ENCODE measurements at places on chromosomes 16 and 17. TPM values are rescaled to one million over a fixed set of nuclear protein-coding genes. Genes with fewer than 3 reads are reported as not detected.

KCNH6 gene
- not detected for total RNA-seq

UBTF gene
- total RNA-seq: 48.3 TPM

CCL16 gene
- total RNA-seq: 1.1 TPM

- no peak for DNase-seq
These were observed 53.3 kb downstream of the HIC1 start for GRCh38 chr17:2108170-2108569.

DNA sequence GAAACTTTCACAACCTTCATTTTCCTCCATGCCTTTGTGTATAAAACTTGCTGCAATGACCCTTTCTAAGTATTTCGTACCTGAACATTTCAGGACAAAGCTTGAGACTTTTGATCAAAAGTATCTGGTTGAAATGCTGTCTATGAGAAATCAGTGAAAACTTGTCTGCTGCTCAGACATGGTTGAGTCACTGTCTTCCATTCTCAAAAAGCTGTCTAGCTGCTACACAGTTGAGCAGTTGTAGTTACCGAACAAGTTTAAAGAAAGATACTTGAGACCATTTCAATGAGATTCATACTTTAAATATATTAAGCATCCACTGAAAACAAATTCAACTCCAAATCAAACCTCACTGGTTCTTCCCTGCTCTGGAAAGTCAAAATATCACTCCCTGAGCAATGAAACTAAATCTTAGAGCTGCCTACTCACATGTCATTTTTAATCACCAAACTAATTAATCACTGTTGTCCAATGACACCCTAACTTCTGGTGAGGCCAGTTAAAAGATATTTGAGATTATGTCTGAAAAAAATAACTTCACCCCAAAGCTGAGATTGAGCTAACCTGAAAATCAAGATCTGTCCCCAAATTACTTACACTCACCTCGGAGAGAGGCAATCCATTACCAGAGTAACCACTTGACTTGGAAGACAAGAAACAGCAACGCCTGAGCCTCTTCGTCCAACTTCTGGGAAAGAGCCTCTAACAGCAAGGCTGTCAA lies 488 bp downstream of the TMEM100 start:
- DNase-seq: no peak

GRCh38 chr16:85433477-85433876 lies 179.6 kb upstream of the GSE1 start:
- DNase-seq: no peak

- DNase-seq: no peak
These were observed 789.9 kb upstream of the KIF2B start for GRCh38 chr17:53032861-53033271.

DNA sequence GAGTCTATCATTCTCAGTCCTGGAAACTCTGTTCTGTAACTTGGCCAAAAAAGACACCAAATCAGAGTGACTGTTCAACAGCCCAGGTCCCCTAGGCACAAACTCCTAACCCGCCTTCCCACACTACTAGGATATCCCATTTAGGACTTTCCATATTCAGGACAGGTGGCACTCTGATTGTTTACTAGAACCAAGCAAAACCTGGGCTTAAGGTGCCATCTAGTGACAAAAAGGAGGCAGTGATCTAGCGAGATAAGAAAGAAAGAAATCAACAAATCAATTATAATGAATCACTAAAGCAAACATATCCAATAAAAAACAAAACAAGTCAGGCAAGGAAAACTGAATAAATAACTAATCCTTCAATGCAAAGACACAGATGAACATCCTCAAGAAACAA lies 203.9 kb downstream of the CEP112 start:
- no peak for DNase-seq

DNA sequence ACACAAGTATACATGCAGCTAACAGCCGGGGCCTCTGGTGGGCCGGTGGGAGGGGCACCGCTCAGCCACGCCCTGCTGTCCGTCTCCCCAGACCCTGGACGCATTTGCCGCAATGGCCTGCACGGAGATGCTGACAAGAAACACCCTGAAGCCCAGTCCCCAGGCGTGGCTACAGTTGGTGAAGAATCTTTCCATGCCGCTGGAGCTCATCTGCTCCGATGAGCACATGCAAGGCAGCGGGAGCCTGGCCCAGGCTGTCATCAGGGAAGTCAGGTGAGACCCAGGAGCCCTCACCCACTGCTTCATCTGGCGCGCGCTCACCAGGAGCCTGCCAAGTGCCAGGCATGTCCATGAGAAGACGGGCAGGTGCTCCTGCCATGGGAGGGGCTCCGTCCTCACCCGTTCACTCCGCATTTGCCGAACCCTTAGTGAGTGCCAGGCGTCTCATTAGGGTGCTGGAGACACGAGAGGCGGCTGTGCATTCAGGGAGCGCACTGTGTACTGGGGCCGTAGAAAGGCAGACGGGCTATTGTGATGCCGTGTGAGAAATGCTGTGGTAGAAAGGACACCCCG lies 51.4 kb upstream of the ENDOV start:
- peak; percentile 65 for DNase-seq

GRCh38 chr17:44983563-44983962 lies 15.5 kb upstream of the C1QL1 start:
- DNase-seq: no peak

- no peak for DNase-seq
These were observed 9.2 kb upstream of the SBK1 start for GRCh38 chr16:28283173-28283572.

DNA sequence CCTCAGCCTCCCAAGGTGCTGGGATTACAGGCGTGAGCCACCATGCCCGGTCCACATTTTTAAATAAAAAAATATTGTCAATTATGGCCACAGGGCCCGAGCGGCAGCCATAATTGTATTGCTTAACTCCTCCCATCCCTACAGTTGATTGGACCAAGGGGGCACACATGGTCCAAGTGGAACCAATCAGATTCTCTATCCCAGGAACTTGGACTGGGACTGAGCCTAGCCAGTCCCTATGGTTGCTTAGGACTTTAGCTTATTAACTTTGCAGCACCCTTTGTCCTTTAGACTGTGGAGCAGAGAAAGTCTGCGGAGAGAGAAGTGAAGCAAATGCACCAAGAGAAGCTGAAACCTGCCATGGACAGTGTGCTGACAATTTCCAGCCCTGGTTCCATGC lies 5.5 kb upstream of the RDM1 start:
- DNase-seq: no peak

- no peak for DNase-seq
These were observed 6.4 kb downstream of the NGFR start for GRCh38 chr17:49501496-49501895.

- DNase-seq: peak; percentile 74
These were observed 17.1 kb upstream of the NAGLU start for GRCh38 chr17:42518755-42519545.

DNA sequence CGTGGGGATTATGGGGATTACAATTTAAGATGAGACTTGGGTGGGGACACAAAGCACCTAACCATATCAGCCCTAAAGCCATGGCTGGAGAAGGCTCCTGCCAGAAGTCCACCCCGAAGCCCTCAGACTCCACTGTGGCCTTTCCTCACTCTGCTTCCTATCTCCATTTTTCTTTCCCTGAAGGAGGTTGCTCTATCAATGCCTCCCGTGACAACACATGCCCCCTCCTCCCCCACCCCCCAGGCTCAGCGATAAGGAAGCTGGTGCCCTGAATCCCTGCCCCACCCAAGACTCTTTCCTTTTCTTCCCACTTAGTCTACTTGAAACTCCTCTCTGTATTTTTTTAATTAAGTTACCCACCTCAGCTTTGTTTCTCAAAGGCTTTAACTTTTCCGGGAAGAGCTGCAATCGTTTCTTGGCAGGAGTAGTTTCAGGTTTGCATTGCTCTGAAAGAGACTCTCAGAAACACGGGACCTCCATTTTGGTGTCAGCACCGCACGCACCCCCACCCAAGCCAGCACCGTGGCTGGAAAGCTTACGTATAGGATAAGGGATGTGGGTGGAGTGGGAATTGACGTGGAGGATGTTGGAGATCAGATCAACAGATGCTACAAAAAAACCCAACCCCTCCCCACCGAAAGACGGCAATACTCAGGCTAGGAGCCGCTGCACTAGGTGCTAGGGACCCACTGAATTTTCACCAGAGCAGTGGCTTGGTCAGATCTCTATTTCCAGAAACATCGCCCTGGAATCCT lies 15.2 kb upstream of the CA4 start:
- peak; percentile 50 for DNase-seq

DNA sequence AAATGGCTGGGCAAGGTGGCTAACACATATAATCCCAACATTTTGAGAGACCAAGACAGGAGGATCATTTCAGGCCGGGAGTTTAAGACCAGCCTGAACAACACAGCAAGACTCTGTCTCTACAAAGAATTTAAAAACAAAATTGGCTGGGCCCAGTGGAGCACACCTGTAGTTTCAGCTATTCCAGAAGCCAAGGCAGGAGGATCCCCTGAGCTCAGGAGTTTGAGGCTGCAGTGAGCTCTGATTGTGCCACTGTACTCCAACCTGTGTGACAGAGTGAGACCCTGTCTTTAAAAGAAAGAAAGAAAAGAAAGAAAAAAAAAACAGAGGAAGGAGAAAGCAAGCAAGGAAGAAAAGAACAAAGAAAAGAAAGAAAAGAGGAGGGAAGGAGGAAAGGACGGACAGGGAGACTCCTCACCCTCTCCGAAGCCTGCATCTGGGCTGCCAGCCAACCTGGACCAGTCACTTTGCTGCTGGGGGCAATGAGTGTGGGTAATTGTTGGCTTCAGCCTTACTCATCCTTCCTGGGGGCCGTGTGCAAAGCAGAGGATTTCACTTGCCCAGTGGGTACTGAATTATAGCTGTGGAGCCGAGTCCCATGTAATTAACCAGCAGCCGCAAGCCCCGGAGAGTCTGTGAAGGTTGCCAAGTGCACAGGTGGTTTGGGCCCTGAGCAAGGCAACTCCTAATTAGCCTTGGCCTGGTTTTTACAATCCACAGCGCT lies 6.7 kb upstream of the MT4 start:
- no peak for DNase-seq

DNA sequence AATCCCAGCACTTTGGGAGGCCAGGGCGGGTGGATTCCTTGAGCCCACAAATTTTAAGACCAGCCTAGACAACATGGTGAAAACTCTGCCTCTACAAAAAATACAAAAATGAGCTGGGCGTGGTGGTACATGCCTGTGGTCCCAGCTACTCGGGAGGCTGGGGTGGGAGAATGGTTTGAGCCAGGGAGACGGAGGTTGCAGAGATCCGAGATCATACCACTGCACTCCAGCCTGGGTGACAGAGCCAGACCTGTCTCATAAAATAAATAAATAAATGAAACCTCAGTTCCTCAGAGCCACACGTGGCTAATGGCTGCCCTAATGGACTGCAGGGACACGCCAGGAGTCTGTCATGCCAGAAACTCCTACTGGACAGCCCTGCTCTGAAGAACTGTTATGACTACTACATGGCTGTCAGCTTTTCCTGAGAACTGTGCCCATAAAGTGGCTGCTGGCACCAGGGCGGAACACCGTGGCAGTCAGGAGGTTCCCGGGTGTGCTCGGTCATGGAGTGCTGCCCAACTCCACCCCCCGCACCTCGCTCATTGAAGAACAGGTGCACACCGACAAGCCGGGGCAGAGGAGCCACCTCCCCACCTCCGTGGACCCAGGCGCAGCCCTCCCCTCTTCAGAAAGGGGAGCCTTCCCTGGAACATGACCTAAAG lies 4.3 kb downstream of the TMEM11 start:
- DNase-seq: no peak

DNA sequence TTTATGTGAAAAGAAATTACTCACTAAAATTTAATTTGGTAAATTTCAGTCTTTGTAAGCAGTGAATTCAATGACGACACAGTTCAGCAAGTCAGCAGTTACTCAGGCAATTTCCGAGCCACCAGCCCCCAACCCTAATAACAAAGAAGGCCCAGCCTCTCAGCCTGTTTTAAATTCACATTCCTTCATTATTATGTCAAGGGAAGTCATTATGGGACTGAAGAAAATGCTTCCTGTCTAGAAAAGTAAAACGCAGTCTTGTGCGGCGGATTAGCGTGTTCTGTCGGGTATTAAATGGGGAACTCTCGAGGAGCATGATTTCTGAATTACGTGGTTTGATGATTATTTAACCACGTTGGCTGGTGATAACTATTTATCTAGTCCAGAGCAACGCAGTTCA lies 177.6 kb downstream of the AIPL1 start:
- DNase-seq: no peak

All from sigmoid colon (tissue), 7 donors.